NCI-H1417 (cell line): ENCODE measurements at places on chromosomes 11 and 22.

GRCh38 chr22:44743804-44744211, 8.6 kb upstream of the ARHGAP8 start:
- DNase-seq = no peak

DNA sequence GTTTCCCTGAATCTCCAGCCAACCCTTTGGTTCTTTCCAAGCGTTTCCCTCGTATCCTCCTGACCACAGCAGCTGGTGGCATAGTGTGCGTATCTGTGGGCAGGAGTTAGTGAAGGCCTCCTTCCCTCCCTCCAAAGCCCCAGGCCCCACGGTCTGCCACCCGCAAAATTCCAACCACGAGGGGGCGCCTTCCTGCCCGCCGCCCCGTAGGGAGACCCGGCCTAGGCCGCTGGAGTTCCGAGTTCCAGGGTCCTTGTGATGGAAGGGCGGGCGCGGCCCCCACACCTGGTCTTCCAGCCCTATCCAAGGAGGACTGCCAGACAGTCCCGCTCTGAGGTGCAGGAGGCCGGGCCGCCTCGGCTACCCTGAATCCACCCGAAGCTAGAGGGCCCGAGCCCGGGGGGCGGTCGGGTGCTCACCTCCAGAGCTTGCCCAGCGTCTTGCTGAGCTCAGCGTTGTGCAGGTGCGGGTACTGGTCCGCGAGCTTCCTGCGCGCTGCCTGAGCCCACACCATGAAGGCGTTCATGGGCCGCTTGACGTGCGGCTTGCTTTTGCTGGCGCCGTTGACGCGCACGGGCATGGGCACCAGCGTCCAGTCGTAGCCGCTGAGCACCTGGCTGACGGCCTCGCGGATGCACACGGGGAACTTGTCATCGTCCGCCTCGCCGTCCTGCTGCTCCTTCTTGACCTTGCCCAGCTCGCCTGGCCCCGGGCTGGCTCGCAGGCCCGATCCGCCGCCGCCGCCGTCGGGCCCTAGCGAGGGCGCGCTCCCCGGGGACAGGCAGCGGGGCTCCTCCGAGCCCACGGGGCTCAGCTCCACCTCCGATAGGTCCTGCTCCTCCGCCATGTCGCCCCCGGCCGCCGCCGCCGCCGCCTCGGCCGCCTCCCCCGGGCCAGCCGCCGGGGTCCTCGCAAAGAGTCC, 1.2 kb downstream of the SOX10 start:
- DNase-seq = no peak

- no peak for DNase-seq
These were observed 392.3 kb upstream of the ARHGAP42 start for GRCh38 chr11:100294748-100295147.

DNA sequence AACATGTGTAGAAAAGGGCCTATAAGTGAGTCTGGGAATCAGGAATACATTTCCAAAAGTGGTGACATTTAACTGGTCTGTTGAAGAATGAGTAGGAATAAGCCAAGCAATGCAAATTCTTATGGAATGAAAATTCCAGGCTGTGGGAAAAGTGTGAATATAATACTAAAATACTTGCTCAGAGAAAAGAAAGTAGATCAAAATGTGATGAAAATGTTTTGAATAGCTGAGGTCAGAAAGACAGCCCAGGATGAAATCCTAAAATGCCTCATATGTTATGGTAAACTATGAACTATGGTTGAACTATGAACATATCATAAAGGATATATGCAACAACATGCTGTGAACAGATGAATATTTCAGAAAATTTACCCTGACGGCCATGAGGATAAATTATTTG, 688.3 kb upstream of the FAT3 start:
- no peak for DNase-seq

DNA sequence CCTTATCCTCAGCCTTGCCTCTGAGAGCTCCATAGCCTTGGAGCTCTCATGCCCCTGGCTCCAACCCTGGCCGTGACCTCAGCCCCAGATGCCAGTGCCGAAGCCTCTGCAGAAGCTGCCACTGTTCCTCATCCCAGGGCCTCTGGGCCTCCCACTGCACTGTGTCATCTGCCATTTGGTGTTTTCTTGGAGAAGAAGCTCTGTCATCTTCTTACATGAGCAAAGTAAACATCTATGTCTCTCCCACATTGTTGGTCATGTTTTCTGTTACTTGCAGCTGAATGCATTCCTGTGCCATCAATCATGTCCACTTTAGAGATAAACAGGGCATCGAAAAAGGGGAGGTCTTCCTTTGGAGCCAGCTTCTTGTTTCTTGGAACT, 45.0 kb upstream of the FTH1 start:
- no peak for DNase-seq

GRCh38 chr11:75198278-75198973, 42.1 kb upstream of the TPBGL start:
- DNase-seq = no peak

- no peak for DNase-seq
These were observed 40.7 kb downstream of the FAM181B start for GRCh38 chr11:82692981-82693380.

- no peak for DNase-seq
These were observed 901 bp upstream of the PARVA start for GRCh38 chr11:12376259-12377081.

- DNase-seq = peak; percentile 41
These were observed 2.2 kb downstream of the RFPL2 start for GRCh38 chr22:32202539-32203180.

GRCh38 chr11:28274216-28274615, 166.0 kb downstream of the METTL15 start:
- DNase-seq = no peak

- DNase-seq = no peak
These were observed 53.2 kb downstream of the PIK3C2A start for GRCh38 chr11:17154409-17155159.

- no peak for DNase-seq
These were observed 106.7 kb downstream of the MORC2 start for GRCh38 chr22:30861688-30862552.

- DNase-seq = no peak
These were observed 11.2 kb upstream of the TMEM184B start for GRCh38 chr22:38284042-38284402.

DNA sequence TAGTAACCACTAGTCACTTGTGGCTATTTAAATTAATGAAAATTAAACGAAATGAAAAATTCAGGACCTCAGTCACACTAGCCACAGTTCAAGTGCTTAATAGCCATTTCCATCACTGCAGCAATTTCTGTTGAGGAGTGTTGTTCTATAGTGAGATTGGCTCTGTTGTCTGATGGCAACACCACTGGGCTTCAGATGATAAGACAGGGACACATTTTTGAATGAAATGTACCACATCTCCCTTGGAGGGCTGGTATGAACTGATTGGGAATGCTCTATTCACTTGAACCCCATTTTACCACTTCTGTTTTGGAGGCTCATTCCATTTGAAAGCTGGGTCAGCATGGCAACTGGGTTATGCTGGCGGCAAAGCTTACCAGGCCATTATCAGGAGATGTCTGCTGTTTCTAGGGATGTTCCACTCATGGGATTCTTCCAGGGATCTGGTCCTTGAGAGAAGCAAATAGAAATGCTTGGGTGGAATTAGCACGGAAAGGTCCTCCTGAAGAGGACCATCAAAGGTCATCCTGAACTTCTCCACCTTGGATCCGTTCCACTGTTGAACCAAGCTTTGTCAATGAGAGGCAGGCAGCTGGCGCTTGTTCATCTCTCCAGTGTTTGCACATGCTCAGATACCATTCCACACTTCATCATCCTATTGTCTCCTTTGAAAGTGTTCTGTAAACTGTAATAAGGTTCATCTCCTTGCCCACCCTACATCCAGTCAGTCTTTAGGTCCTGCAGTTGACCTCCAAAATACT, 7.6 kb downstream of the AMOTL1 start:
- DNase-seq = no peak

DNA sequence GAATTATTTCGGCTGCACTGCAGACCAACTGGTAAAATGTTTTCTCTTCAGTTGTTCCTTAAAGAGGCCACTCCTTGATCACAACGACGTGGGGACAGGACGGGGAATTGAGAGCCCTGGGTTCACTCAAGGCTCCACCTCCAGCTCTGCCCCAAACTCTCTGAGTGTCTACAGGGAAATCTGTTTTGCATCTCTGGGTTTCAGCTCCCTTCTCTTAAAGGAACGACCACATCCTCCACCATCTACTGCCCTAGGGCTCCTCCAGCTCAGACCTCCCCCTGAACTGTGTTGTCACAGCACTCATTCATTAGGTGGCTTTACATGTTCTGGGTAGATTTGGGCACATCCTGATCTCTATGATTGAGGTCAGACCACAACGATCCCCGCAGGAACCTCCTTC, 5.1 kb upstream of the PPFIA1 start:
- DNase-seq = no peak

GRCh38 chr22:25880524-25880923, 138.5 kb downstream of the MYO18B start:
- DNase-seq = no peak

GRCh38 chr11:10305964-10306918, 1.4 kb downstream of the ADM start:
- peak; percentile 51 for DNase-seq

- peak; percentile 10 for DNase-seq
These were observed 37.8 kb downstream of the PRR5L start for GRCh38 chr11:36333897-36334296.

- no peak for DNase-seq
These were observed 7.6 kb upstream of the RNH1 start for GRCh38 chr11:514606-515005.

- DNase-seq = no peak
These were observed 23.4 kb downstream of the CLPB start for GRCh38 chr11:72410956-72411355.

- no peak for DNase-seq
These were observed 1.9 kb downstream of the FBXO7 start for GRCh38 chr22:32476281-32477195.

DNA sequence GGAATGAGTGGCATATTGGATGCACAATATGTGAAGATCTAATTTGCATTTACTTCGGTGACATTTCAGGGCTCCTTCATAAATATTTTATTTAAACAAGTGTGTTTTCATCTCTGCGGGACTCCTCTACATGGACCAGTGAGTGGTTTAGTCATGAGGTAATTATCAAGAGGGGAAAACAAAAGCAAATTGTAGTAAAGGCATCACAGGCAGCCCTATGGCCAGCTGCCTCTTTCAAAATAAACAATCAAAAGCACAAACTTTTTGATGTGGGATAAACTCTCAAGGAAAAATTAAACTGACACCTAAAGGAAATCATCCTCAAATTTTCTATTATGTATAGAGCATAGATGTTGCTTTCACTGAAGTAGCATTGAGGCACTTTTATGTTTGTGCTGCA, 6.0 kb downstream of the SYT9 start:
- DNase-seq = no peak

GRCh38 chr22:22748756-22749155, 104.3 kb downstream of the GGTLC2 start:
- no peak for DNase-seq

GRCh38 chr11:69115586-69116560, 39.9 kb upstream of the SMIM38 start:
- no peak for DNase-seq

- no peak for DNase-seq
These were observed 9.4 kb upstream of the PRR5 start for GRCh38 chr22:44692662-44693007.

GRCh38 chr11:62666259-62666926, 1.3 kb downstream of the CSKMT start:
- no peak for DNase-seq

- DNase-seq = no peak
These were observed 406.8 kb downstream of the ETS1 start for GRCh38 chr11:128180441-128181087.

DNA sequence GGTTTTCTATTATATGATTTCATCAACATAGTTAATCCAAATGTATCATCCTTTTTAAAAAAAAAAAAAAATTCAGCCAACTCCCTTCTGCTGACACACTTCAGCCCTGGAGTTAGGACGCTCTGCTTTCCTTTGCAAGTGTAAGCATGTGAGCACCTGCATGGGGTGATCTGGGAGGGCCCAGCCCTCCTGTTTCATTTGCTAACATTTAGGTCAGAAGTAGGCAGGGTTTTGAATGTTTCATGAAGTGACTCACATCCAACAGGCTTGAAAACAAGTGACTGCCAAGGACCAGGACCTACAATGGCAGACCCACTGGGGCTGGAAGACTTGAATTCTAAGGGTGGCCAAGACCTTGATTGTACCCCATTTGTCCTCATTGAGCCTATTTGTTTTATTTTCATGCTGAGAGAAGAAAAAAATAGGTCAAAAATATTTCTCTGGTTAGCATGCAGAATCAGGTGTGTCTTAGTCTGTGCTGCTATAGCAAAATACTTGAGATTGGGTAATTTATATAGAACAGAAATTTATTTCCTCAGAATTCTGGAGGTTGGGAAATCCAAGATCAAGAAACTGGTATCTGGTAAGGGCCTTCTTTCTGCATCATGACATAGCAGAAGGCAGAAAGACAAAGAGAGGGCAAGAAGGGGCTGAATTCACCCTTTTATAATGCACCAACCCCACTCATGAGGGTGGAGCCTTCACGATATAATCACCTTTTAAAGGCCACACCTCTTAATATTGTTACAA, 137.6 kb downstream of the CD44 start:
- no peak for DNase-seq

DNA sequence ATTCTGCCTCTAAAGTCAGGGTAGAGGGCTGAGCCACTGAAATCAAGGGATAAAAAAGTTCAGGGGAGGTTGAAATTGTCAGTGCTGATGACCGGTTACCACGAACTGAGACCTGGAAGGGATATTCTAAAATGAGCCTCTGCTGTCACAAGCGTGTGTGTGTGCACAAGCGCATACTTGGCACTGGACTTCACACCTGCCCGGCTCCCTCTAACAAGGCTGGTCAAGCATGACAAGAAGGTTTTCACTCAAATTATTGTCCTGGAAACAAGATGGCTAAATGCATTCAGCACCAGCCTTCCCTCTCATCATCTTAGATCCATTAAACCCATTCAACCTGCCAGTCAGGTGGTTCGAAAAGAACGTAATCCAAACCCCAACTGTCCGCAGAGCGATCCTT, 54.8 kb upstream of the CECR2 start:
- DNase-seq = peak; percentile 67

GRCh38 chr22:31082606-31083376, 1.7 kb downstream of the SMTN start:
- no peak for DNase-seq

DNA sequence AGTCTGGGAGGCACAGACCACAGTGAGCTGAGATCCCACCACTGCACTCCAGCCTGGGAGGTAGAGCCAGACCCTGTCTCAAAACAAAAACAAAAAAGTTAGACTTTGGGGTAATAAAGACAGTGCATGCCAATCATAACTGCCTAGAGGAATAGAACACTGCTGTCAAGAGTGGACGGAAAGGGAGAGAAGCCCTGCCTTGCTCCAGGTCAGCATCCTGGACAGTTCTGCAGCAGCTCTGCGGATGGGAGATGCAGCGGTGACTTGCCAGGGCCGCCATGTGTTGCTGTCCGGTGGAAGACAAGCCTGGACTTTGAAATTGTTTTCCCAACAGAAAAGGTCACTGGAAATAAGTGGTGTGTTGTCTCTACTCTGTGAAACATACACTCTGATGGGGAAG, 618.2 kb downstream of the TBC1D22A start:
- DNase-seq = no peak
